ENCODE measurements at places on chromosomes 2 and 18.

DNA sequence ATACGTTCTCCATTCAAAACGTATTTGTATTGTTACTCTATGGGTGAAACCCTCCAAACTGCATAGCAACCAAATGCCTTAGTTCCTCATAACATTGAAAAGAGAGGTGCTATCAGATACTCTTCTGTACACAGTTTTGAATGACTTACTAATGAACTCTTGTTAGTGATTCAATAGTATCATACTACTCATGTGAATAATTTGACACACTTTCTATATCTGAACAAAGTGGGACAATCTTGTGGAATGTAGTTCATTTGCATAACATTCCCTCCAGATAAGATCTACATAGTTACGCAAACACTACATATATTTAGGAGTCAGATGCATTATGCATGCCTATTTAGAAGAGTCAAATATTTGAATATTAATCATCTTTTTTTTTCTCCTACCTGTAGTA is 232.0 kb upstream of the NRXN1 start:
- no peak for DNase-seq

- DNase-seq: no peak
Measured at GRCh38 chr18:22981274-22982133, 48.4 kb downstream of the RBBP8 start.

DNA sequence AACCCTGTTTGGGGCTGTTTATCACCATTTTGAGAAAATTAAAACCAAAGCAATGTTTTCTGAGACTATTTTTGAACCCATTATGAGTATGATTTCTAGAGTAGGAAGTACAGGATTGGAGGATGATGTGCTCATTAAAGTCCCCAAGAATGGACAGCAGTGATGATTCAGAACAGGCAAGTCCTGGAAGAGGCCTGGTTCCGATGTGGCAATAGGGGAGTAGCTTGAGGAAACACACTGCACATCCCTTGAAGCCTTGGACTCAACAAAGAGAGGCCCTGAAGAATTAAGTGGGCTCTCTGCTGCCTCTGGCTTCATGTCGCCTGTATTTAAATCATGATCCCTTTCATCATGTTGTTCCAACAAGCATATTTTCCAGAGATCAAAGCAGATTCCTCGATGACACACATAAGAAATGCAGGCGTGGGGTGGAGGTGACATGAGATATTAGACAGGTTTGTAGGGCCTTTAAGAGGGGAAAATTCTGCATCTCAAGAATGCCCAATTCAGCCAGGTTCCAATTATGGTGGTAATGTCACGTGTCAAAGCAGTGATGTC is 242.2 kb downstream of the FHOD3 start:
- no peak for DNase-seq

DNA sequence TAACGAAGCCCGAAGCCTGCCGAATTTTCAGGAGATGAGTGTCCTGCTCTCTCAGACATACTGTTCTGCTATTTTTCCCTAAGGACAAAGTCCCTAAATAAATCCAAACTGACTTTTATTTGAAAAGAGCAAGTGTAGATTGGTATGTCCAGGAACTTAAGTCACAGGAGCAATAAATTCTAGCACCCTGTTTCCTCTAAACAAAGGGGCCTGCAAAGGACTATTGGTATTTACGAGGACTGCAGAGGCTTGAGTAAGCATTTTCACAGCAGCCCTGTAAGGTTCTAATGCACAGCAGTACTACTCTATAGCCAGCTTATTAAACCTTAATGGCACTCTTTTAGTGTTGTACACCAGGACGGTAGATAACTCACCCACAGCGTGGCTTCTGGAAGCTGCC is 740.3 kb downstream of the NRXN1 start:
- DNase-seq: no peak

DNA sequence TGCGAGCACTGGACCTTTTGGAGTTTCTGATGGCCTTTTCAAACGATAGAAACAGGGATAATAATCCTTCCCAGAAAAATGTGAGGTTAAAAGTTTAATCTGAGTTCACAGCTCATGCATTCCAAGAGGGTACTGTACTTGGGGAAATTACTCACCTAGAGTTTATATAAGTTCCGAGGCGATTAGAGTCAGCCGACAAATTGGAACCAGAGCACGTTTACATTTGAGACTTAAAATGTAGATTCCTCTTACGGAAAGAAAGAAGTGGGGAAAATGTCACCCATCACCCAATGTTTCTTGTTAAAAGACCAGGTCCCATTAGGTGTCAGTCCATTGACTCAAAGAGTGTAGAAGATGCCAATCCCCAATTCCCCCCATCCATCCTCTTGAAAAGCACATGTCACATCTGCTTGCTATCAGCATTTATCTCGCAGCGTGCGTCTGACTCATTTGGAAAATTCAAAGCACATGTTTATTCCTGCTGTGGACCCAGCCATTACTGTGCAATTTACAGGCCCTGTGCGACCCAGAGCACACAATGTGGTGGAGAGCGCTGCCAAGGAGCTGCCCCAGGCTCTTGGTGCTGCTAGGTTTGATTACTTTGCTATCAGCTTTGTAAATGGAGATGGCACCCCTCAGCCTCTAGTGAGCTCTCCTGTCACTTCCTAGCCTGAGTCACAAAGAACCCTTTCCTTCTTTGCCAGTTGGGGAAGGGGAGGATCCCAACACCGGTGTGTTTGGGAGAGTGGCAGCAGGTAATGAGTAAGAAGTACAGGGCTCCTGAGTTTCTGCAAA is 104.8 kb downstream of the COLEC12 start:
- no peak for DNase-seq

DNA sequence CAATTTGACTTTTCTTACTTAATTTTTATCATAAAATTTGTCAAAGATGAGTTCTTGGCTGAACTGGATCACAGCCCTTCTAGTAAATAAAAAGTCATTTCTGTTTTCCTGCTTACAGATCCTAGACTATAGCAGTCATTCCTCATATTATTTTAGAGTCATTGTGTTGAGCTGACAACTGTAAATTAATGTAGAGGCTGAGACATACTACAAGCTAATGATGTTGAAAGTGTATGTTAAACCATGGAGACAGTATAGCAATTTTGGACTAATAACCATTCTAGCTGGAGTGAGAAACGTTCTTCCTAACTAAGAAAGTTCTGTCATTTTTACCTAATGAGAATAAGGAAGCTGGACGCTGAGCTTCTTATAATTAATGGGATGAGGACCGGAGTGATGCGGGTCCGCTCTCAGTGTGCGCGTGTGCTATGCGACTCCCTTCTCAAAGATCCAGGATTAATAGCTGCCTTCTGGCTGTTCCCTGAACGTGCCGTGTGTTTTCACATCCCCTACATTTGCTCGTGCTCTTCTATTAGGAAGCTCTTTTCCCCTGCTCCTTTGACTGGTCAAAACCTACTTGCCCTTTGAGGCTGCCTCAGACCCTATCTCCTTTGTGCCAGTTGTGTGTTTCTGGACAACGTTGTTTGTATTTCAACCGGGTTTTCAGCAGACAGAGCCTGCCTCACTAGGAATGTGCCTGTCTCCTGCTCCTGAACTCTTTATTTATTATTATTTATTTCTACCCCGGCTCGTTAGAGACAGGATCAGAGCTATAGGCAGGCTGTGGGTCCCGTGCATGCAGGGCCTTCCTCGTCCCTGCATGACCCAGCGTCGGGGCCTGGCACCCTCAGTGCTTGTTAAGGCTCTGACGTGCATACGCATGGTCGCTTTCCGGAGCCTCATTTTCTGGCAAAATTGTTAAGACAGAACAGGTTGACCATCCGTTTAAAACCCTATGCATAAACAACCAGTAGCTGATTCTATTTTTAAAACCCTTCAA is 182.6 kb downstream of the DCDC2C start:
- no peak for DNase-seq

DNA sequence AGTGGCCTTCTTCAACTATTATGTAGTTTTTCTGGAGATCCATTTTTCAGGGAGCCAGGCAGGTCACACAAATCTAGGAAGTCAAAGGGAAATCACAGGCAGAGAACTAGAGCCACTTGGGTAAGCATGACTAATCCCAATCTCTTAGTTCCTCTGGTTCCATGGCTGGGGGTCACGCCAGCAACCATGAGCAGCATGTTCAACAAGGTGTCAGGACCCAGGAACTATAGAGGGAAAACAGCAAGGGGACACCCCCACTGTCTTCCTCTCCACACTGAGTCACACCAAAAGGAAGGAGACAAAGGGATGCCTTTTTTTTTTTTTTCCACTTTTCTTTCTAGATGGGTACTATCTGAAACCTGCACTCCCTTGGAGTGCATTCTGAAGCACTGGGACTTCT is 250.9 kb downstream of the OTX1 start:
- DNase-seq: no peak

DNA sequence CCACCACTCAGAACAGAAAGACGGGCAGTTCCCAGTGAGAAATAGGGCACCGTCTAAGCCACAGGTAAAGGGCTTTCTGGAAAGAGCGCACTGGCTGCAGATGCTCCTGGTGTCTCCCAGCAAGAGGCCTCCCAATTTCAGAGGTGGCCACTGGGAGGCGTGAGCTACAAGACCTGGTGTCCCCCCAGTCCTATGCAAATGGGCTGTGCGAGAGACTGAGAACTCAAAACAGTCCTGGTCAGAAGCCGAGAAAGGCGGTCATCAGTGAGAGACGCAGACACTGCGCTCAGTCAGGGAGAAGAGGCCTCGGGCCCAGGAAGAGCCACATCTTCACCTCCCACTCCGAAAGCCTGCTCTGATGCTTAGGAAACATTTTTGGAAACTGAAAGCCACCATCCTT is 179.5 kb downstream of the EIPR1 start:
- no peak for DNase-seq

DNA sequence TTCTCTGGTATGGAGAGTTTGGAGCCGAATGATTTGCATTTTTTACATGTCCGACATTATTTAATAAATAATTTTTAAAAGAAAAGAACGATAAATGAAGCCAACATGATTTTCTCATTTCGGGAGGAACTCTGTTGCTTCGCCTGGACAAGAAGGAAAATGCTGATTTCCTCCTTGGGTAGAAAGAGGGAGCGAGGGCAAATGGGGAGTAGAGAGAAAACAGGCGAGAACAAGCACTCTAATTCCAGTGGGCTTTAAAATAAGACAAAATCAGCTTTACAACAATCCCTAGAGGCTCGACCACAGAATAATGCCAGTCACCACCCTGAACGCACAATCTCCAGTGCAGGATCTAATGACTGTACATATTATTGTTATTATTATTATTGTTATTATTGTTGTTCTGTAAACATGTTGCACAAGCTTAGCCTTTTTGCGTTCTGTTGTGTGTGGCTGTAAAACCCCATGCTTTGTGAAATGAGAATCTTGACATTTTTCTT is 3.7 kb downstream of the DLX1 start:
- DNase-seq: no peak

DNA sequence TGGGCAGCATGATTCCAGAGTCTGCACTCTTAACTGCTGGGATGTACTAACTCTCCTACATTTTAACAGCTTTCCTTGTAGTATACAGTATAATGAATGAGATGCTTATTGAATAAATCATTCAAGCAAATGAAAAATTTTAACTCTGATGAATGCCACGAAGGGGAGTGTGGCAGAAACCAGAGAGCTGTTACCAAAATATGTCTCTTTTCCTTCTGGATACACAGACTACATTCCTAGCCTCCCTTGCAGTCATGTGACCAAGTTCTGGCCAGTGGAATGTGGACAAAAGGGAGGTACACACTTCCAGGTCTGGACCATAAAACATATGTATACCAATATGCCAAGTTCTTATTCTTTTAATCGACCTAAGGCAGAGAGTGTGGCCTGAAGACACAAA is 1.7 kb upstream of the EML4 start:
- DNase-seq: no peak

GRCh38 chr2:25347846-25348245 is 6.1 kb upstream of the DNMT3A start:
- DNase-seq: no peak
